ENCODE measurements at places on chromosomes 6 and 20.

GRCh38 chr6:154453329-154453728, 57.2 kb downstream of the CNKSR3 start:
- DNase-seq, result no peak

DNA sequence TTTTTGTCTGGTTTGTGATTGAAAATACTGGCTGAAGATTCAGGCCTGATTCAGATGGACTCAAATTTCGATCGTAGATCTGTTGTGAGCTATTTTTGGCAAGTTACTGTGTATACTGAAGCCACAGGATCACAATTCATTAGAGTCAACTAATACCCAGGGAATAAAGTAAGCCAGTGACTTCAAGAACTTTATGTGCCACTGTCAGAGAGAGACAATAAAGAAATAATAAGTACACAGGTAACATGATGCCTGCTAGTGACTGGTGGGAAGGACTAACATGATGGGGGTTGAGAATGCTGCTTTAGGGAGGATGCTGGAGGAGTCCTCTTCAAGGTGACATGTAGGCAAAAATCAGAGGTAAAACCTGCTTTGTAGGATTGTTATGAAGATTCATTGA, 215.9 kb downstream of the DOK5 start:
- no peak for DNase-seq

DNA sequence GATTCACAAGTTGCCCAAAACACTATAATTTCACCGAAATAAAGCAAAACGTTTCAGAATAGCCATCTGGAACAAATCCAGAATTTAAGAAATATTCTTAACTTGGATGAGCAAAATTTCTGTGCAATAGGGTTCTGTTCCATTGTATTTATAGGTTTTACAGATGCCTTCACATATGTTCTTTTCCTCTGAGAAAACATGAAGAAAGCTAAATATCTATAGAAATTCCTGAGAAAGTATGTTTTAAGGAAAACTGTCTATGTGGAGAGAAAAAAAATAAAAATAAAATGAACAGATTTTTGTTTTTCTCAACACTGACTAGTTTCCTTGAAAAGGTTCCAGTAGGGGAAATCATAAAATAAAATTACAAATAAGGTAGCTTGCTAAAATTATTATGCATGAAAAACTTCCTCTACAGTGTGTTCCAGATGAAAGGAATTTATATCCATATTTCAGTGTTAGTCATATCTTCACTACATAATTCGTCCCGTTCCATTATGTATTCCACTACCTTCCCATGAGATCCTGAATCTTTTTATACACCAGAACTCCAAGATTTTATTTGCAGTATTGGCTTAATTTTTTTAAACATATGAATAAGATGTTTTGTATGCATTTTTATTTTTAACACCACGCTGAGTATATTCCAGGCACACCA, 42.4 kb upstream of the TMX4 start:
- DNase-seq, result no peak

GRCh38 chr20:36101192-36101591, 53.3 kb upstream of the EPB41L1 start:
- DNase-seq, result no peak

DNA sequence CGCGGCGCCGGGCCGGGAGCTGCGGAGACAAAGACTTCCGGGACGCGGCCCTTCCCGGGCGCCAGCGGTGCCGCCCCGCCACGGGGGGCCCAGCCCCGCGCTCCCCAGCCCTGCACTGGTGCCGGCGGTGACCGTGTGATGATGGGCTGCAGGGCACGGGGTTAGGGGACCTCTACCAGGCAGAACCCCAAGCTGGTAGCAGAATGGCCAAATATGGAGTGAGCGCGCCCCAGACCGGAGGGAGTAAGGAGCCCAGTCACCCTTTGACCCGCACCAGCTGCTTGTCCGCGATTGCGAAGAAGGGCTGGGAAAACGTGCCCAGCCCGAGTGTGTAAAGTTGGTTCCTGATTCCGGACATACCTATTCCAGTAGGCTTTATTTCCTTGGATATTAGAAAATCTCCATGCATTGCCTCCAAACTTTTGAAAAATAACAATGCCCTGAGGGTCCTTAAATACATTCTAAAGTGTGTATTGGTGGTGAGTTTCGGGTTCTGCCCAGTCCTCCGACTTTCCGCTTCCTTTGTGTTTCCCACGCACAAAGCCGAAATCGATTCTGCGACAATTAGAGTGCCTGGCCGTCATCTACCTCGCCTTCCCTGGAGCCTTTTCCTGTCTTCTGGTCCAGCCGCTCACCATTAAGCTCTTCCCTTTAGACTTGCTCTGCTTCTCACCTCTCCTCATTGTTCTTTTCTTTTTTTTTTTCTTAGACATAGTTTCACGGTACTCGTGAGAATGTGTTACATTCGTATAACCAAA, 1.1 kb downstream of the ABRACL start:
- no peak for DNase-seq

- no peak for DNase-seq
These were observed 32.5 kb downstream of the ANKEF1 start for GRCh38 chr20:10067321-10067720.

DNA sequence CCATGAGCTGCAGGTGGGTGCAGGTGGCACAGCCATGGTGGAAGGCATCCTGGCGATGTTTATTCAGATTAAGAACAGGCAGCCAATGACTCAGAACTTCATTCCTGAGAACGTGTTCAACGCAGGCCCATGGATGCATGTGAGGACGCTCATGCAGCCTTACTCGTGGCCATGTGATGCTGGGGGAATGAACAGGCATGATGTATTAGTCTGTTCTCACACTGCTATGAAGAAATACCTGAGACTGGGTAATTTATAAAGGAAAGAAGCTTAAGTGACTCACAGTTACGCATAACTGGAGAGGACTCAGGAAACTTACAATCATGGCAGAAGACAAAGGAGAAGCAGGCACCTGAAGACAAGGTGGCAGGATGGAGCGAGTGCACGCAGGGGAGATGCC, 146.6 kb downstream of the RNASET2 start:
- DNase-seq, result no peak

DNA sequence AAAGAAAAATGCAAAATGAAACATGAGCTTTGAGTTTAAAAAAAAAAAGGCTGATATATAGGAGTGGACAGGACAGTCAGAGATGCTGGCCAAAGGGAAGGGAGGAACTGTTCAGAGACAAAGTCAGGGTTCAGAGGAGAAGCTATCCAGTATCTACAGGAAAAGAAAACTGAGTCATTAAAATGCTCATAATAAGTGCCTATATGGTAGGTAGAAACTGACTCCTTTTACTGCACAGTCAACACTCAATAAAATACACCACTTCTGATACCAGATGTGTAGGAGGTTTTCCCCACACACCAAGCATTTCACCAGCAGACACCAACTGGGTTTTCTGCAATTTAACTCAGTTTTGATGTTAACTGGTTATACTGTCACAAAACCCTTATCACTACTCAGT, 32.9 kb downstream of the FRK start:
- no peak for DNase-seq

GRCh38 chr6:111171577-111172400, 84.5 kb downstream of the SLC16A10 start:
- no peak for DNase-seq

DNA sequence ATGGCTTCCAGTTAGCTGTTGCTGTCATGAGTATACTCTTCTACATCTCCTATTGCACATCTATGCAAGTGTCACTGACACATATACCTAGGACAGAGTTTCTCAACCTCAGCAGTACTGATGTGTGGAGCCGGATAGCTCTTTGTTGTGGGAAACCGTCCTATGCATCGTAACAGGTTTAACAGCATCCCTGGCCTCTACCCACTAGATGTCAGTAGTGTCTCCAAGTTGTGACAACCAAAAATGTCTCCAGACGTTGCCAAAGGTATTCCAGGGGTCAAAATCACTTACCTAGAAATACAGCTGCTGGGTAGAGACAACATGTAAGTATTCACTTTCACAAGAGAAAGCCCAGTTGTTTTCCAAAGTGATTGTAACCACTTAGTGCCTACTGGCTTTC, 637.6 kb downstream of the RNF144B start:
- DNase-seq, result no peak

GRCh38 chr6:7438011-7438410, 48.4 kb downstream of the RIOK1 start:
- no peak for DNase-seq

DNA sequence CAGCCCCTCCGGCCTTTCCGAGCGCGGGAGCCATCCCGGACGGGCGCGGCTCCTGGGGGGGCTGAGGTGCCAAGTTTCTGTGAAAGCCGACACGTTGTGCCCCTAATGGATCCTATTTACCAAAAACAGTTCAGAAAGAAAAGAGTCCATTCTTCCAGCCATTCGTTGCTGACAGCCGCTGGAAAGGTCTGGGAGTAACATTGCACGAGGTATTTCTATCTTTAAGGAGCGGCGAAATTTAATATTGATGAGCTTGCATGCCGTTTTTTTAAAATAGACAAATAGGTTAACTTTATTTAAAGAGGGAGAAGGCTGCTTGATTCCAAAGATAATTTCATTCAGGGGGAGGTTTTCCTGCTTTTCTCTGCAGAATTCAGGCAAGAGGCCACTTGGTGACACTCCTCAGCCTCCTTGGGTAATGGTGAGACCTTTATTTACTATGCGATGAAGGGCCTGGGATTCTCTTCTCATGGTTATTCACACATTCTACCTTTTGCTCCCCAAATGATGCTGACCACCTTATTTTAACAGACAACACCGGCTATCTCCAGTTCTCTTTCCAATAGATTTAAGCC, 988 bp downstream of the TIAM2 start:
- no peak for DNase-seq

DNA sequence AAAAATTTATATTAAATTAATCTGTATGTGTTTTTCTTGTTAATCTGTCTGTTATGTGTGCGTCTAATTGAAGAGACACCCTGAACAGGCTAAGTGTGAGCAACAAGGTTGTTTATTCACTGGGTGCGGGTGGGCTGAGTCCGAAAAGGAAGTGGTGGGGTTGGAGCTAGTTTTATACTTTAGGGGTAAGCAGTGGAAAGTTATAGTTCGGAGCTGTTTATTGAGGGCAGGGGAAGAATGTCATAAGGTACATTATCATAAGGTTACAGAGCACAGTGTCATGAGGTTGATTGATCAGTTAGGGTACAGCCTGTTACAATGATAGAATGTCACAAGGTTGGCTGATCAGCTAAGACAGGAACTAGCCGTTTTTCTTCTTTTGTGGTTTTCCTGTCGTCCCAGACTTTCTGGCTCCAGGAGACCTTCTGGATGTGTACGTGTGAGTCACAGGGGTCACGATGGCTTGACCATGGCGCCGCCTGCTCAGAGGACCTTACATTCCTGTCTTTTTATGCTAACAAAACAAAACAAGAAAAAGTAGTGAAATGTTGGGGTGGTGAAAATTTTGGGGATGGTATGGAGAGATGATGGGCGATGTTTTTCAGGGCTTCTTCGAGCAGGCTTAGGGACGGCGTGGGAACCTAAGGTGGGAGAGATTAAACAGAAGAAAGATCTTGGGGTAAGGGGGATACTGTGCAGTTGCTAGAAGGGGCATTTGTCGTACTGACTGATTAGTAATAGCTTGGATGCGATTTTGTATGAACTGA, 754.0 kb upstream of the ADGRB3 start:
- no peak for DNase-seq

- no peak for DNase-seq
These were observed 194.0 kb downstream of the TRIM27 start for GRCh38 chr6:28729501-28730402.

DNA sequence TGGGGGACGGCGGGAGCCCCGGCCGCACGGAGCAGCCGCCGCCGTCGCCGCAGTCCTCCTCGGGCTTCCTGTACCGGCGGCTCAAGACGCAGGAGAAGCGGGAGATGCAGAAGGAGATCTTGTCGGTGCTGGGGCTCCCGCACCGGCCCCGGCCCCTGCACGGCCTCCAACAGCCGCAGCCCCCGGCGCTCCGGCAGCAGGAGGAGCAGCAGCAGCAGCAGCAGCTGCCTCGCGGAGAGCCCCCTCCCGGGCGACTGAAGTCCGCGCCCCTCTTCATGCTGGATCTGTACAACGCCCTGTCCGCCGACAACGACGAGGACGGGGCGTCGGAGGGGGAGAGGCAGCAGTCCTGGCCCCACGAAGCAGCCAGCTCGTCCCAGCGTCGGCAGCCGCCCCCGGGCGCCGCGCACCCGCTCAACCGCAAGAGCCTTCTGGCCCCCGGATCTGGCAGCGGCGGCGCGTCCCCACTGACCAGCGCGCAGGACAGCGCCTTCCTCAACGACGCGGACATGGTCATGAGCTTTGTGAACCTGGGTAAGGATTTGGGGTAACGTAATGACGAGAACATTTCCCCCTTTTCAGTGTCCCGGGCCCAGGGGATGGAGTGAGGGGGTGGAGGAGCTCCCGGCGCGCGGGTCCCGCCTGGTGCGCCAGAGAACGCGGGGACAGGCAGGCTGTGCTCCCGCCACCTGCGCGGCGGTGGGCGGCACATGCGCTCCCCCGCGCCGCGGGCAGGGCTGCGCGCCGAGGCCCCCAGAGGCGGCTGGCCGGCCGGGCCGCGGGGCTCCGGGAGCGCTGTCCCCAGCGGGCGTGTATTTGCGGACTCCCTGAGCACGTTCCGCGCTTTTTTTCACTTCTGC, 1.4 kb downstream of the BMP6 start:
- DNase-seq, result peak; percentile 32

- DNase-seq, result no peak
These were observed 8.5 kb upstream of the REPS1 start for GRCh38 chr6:138996524-138996923.

DNA sequence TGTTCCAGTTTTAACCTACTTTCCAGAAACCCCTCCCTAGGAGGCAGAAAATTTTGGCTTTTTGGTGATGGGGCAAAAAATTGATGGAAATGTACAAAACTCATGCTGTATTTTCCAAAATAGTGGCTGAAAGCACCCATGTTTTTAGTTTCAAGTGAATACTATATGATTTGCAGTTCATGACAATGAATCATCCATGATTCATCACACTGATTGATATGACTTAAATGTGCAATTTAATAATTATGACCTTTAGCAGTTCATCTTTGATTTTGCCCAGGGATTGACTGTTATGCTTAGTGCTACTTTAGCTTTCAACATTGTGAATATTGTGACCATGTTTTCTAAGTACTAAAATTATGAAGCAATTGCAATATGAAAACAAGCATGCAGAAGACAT, 478.7 kb downstream of the HTR1B start:
- DNase-seq, result no peak

- DNase-seq, result no peak
These were observed 48.5 kb downstream of the SLC22A1 start for GRCh38 chr6:160170018-160170680.

DNA sequence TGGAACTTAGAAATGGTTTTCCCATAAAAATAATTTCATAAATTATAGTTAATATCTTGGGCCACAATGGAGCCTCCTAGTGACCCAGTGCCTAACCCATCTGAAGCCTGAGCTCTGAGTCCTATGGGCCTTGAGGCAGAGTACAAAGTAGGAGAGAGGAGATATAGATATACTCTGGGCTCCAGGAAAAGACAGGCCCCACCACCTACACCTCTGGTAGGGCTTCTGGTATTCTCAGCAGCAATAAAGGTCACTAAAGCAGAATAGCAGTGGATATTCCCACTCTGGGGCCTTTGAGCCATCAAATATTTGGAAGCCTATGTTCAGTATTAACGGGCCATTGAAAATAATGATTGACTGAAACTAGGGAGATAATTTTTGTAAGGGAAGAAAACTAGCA, 24.1 kb downstream of the CYP39A1 start:
- DNase-seq, result no peak

All from GM12891 (cell line).